ENCODE measurements at places on chromosomes 2 and 18.

DNA sequence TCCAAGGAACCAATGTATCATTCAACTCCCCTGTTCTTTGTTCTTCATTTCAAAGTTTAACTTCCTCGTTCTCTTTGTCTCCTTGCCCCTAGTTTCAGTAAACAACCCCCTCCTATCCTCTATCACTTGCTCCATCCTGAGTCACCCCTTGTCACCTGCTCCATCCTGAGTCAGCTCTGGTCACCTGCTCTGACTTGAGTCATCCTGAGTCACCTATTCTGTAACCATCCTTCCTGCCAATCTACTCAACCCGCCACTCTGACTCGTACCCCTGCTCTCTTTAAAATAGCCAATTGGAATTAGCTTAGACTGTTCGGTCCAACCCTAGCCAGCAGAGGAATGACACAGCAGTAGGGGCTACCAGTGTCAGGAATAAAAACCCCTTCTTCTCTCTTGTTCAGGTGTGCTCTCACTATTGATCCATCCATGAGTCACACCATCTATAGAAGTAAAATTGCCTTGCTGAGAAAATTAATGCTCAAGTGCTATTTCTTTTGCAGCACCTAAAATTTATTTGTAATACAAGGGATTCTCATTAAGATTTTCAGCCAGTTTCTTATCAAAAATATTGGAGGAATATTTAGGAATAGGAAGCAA lies 326.8 kb downstream of the AKAIN1 start:
- DNase-seq = no peak

- no peak for DNase-seq
Observed at GRCh38 chr2:65053199-65053598, 3.0 kb upstream of the CEP68 start.

DNA sequence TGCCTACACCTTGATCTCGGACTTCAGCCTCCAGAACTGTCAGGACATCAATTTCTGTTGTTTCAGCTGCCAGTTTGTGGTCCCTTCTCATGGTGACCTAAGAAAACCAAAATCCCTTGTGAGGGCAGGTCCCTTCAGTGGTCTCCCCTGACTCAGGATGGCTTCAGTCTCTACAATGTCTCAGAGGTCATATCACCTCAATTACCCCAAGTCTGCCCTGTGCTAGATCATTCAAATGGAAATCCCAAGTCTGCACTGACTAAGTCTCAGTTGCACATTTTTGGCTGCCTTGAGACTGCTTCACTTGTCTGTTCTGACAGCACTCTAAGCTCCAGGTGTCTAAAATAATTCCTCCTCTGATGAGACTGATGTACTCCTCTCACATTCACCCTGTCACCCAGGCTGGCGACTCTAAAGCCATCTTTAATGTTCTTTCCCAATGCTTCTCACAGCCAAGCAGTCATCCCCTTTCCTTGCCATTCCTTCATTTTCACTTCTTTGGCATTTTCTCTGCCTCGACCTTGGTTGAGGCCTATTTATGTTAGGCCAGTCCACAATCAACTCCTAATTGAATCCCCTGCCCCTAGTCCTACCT lies 470.8 kb downstream of the DLGAP1 start:
- DNase-seq = no peak

- no peak for DNase-seq
Observed at GRCh38 chr2:77939370-77939769, 417.2 kb upstream of the LRRTM4 start.

- no peak for DNase-seq
Observed at GRCh38 chr18:64276311-64277090, 127.6 kb upstream of the LINC00305 start.

DNA sequence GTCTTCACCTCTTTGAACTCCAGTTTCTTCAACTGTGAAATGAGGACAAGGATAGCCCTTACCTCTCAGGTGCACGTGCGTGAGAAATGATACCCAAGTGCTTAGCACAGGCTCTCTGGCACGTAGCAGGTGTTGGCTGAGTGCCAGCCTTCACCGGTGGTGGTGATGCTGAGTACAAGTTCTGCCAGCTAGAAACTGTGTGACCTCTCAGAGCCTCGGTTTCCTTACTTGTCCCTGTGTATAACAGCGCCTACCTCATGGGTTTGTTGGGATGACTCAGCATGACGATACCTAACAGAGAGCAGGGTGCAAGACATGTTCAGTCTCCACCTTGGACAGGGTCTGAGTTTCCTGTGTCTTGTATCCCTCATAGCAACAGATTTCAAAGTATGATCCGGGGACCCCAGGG lies 205.1 kb downstream of the TNS1 start:
- no peak for DNase-seq

GRCh38 chr2:231348173-231348572 lies 47.3 kb upstream of the B3GNT7 start:
- no peak for DNase-seq

DNA sequence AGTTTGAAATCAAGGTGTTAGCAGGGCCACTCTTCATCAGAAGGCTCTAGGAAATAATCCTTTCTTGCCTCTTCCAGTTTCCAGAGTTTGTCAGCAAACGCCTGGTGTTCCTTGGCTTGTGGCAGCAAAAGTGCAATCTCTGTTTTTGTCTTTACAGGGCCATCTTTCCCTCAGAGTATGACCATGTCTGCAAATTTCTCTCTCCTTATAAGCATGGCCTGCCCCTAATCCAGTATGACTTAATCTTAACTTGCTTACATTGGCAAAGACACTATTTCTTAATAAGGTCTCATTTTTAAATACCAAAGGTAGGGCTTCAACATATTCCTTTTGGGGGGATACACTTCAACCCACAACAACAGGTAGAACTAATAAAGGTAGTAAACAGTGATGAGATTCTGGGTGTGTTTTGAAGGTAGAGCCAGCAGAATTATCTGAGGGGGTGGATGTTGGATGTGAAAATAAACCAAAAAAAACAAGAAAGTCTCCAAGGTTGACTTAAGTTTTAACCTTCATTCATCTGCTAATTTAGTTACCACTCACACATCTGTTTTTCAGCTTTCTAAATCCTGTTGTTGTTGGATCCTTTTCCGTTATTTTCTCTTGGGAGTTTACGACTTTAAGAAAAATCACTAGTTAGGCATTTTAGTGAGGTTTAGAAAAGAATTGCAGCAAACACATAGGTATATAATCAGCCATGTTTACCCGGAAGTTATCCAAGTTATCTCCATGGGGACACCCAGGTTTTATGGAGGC lies 234.4 kb upstream of the FIGN start:
- DNase-seq = no peak

DNA sequence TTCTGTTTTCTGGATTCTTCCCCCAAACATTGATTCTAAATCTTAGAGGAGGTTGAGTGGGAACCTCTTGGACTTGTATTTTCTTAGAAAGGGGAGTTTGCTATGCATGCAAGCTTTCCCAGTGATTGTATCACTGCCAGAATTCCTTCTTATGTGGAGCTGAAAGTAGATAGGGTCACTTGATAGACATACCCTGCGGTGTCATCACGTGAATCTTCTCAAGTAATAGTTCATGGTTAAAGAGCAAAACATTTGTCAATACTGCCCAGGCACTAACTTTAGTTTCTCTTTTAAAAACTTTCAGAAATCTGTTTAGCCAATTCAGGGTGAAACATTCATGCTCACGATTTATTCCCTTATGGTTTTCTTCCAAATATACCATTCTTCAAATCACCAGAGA lies 6.4 kb downstream of the PMAIP1 start:
- no peak for DNase-seq

- DNase-seq = no peak
Observed at GRCh38 chr18:51448949-51449348, 251.5 kb upstream of the MEX3C start.

DNA sequence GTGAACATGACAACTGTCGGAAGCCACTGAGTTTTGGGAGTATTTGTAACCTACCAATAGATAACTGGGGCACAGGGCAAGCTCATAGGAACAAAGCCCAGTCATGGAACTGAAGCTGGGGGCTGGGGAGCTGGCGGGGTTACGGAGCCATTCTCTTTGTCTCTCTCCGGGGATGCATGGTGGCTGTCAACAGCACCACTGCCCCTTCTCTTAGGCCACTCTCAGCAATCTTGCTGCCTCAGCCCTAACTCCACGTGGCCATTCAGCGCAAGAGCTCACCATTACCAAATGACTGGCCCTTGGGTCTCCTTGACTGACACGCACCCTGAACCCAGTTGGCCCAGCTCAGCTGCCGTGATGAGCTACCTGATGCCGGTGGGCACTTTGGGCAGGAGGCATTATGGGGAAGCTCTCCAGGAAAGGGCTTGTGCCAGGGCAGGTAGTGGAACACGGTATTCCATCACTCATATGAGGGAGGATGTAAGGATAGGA lies 33.6 kb upstream of the ODC1 start:
- DNase-seq = no peak

GRCh38 chr2:120474486-120474885 lies 128.6 kb downstream of the INHBB start:
- no peak for DNase-seq

GRCh38 chr2:65754219-65754618 lies 321.8 kb upstream of the SPRED2 start:
- DNase-seq = no peak

GRCh38 chr2:20667531-20668401 lies 822 bp downstream of the GDF7 start:
- DNase-seq = no peak

GRCh38 chr2:9347411-9347881 lies 75.9 kb downstream of the ITGB1BP1 start:
- DNase-seq = no peak

DNA sequence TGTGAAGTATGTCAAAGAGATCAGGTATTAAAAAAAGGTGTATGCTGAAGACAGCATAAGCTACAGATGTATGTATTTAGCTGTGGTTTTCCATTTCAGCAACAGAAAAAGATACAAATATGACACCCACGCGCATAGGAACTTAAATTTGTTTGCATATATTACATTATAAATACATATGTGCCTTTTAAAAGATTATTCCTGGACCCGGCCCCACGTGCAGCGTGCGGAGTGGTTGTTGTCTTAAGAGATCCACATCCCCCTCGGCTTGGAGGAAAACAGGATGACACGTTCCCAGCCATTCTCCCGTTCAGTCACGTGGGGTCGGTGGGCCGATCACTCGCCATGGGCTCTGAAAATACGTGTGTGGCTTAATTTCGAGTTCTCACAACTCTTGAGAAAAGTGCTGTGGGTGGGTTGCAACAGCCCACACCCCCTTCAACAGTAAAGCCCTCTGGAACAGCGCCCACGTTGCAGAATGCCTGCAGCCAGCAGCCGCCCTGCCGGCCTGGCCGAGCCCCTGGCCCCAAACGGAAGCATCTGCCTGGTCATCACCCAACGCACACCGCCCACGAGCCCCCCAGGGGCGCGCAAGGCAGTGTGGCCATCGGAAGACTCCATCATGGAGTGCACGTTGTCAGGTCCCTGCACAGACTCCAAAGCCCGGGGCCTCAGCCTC lies 18.6 kb upstream of the KCNG2 start:
- no peak for DNase-seq

- no peak for DNase-seq
Observed at GRCh38 chr2:66582987-66583880, 148.3 kb downstream of the MEIS1 start.

Measured in CD4-positive, alpha-beta T cell (primary cell).